ENCODE measurements at places on chromosomes 13 and 19. TPM values are rescaled to one million over a fixed set of nuclear protein-coding genes. Genes with fewer than 3 reads are reported as not detected.

GRCh38 chr13:29832761-29833298 lies 17.6 kb downstream of the UBL3 start:
- DNase-seq: no peak

DNA sequence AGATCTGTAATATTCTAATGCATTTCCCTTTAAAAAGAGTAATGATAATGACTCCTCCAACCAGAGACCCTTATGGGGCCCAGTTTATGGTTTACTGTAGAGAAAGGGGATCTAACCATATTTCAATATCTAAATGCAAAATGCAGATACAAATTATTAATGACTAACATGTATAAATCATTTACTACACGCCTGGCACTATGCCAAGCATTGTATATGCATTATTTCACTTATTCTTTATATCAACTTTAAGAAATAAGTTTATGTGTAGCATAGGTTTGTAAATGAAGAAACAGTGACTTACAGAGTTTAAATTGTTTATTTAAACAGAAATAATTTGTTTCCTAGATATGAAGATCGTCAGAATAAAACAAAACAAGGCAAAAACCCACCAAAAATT lies 86.2 kb upstream of the SCEL start:
- no peak for DNase-seq

The VSTM2B gene
- total RNA-seq: not detected

DNA sequence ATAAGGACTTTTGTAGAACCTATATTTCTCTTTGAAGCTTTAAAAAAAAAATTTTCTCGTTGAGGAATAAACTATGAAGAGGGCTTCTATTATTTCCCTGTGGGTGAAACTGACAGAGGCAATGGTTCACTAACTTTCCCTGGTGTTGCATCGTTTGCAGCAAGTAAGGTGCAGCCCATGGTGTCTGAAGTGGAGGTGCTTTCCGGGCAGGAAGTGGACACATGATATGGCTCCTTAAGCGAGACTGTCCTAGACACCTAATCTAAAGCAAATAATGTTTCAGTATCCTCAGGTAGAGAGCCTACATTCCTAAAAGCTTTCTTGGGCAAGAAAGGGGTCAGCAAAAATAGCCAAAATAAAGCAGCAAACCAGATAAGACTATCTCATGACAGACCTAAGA lies 437.6 kb upstream of the ARGLU1 start:
- no peak for DNase-seq

The RGL3 gene
- total RNA-seq: 32.1 TPM

- DNase-seq: peak; percentile 62
Observed at GRCh38 chr19:5153601-5154128, 184.8 kb downstream of the KDM4B start.

The SLC17A7 gene
- total RNA-seq: 0.13 TPM

The CDX2 gene
- 6.0 TPM for total RNA-seq

GRCh38 chr19:36482876-36483275 lies 6.5 kb downstream of the ZNF566 start:
- no peak for DNase-seq

DNA sequence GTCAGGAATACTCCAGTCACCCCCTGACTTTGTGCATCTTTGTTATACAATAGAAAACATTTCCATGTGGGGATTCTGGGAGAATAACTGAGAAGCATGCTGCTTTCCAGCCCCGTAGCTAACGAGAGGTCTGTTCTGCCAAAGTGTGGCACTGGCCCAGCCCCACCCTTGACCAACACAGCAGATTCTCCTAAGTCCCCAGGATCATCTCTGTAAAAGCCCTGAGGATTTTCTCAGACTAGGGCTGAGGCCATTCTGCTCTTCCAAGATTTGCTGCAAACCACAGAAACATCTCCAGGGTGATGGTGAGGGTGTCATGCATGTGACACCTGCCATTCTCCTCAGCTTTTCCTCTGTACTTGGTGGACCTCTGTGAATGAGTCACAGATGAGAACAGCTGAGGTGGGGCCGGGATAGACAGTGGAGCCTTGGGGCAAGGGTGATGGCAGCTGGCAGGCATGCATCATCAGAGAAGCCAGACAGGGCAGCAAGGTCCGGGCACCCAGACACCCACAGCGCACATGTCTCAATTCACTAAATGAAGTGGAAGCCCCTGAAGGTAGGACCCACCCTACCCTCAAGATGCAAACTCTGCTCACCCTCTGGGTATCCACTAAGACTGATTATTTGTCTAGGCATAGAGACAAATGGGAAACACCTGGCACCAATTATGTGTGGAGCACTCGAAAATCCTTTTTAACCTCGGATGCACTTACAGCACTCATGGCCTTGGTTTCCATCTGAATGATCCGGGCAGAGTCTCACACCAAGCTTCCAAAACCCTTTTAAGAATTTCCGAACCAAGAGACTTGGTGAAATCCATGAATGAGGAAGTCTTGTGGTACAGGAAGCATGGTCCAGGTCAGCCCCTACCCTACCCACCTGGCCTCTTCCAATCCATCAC lies 20.1 kb upstream of the DOCK9 start:
- no peak for DNase-seq

DNA sequence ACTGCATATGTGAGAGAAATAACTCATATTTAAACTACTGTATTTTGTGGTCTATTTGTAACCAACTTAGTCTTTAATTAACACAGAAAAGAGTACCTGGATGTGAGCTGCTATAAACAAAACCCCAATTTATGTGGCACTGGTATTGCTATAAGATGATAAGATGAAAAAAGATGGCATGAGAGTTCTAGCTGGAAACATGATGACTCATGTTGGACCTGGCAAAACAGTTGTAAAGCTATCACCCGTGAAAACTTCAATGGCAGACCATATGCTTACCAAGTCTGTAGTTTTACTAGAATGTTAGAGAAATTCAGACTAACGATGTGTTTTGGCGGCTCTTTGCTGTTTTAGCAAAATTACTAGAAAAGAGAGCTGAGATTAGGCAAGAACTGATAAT lies 69.6 kb upstream of the PCDH9 start:
- DNase-seq: no peak

The LINGO3 gene
- total RNA-seq: 1.5 TPM

GRCh38 chr19:31002518-31003244 lies 346.6 kb downstream of the TSHZ3 start:
- DNase-seq: no peak

- peak; percentile 32 for DNase-seq
Observed at GRCh38 chr19:38617764-38618589, at the start of gene MAP4K1. MAP4K1 (minus strand) TSS chr19:38617953; CDS start chr19:38617895, 58 bp downstream.

- peak; percentile 42 for DNase-seq
Observed at GRCh38 chr19:21482863-21483276, 22.5 kb upstream of the ZNF429 start.

GRCh38 chr19:38862321-38863059 lies 12.7 kb upstream of the HNRNPL start:
- DNase-seq: no peak

- DNase-seq: peak; percentile 79
Observed at GRCh38 chr19:16417660-16418596, 53.8 kb downstream of the EPS15L1 start.

GRCh38 chr13:75506018-75506417 lies 24.0 kb upstream of the TBC1D4 start:
- DNase-seq: no peak

DNA sequence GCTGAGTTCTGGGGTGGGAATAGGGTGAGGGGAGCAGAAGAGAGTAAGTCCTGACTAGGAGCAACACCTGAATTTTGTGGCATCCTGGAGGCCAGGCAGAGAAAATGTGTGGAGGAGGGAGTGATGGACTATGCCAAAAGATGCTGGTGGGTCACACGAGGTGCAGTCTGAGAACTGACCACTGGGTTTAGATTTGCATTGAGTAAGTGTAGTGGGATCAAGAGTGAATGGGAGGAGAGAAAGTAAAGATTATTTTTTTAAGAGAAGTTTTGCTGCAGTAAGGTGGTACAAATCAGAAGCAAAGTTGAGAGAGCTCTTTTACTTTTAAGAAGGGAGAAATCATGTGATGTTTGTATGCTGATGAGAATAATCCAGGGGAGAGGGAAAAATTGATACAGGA lies 405.1 kb downstream of the DLEU7 start:
- DNase-seq: no peak

DNA sequence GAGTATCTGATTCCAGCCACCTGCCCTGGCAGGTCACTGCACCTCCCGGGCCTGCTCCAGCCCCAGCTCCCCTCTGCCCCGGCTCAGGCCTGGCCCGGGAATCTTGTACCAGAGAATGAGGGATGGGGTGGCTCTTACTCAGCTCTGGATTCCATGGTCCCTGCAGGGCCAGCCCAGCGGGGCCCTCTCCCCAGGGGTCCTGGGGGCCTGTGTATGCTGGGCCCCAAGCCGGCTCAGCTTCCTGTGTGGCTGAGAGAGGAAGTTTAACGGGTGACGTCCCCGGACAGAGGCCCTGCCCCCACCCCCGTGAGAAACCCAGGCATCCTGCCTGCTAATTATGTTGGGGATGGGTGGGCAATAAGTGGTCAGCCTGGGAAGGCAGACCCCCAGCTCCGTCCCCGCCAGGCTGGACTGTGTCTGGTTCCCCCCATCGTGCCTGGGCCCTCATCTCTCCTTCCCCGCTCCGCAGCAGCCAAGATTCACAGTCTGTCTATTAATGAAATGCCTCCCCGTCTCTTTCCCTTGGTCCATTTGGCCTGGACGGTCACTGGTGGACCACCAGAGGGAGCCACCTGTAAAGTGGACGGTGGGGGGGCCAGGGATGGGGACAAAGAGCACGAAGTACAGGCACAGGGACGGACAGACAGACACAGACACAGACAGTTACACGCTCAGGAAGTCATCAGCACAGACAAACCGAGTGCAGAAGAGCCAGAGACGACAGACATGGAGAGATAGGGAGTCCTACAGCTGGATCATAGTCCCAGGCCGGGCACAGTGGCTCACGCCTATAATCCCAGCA lies at the start of gene DENND1C:
Gene DENND1C, minus strand, starts transcription at position 247 of the 802 bp plus-strand sequence. Its CDS starts 92 bp downstream, at position 155.
- DNase-seq: no peak

DNA sequence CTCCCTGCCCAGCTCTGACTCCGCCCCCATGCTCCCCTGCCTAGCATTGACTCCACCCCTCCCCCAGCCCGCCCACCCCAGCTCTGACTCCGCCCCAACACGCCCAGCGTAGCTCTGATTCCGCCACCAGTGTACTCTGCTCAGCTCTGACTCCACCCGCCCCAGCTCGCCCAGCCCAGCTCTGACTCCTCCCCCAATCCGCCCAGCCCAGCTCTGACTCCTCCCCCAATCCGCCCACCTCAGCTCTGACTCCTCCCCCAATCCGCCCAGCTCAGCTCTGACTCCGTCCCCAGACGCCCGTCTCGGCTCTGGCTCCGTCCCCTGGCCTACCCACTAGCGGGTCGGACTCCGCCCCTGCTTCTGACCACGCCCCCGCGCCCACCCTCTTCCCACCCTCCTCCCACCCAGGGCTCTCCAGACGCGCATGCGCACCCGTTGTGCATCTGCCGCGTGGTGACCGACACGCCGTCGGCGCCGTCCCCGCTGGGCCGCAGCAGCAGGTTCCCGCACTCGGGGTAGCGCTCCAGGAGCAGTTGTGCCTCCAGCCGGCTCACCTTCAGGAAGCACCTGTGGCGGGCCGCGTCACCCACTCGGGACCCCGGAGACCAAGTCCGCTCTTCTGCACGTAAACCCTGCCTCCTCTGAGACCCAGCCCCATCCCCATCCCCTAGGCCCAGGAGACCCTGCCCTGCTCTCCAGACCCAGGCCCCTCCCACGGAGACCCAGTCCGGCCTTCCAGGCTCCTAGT lies 10.2 kb downstream of the STAP2 start:
- DNase-seq: peak; percentile 97

The NKPD1 gene
- total RNA-seq: not detected

The PIAS4 gene
- total RNA-seq: 16.1 TPM

DNA sequence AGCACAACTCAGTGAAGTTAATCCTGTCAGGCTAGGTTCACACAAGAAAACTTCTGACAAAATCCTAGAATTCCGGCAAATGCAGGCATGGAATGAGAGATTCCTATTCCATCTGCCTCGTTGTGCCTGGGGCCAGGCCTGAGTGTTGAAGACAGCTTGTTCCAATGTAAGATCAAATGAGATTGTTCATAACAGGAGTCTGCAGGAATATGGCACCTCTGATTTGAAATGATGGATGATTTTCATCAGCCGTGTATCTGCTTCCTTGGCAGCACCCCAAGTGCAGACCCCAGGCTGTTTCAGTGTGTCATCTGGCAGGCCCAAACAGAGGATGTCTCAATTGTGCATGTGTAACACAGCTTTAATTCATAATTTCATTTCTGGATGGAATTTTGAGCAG lies 35.3 kb upstream of the SACS start:
- DNase-seq: no peak

The KLK2 gene
- not detected for total RNA-seq

The KLK15 gene
- total RNA-seq: not detected

DNA sequence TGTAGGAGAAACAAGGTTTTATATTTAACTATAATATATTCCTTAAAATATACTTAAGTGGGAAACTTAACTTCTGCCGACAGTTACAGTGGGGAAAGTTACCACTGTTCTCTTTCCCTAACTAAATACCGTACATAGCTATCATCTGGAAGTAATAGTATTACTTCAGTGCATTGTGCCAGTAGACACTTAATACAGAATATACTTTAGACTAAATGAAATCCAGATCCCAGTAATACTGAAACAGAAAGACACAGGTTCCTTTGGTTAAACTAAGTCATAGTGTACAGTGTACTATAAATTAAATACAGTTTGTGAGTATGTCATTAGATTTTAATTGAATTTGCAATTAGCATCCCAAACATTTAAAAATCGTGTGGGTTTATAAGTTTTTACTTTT lies 107.5 kb downstream of the PCCA start:
- DNase-seq: no peak

GRCh38 chr19:14072535-14073260 lies at the start of gene MISP3:
MISP3 (plus strand) TSS chr19:14072786; CDS start chr19:14073310, 524 bp downstream.
- peak; percentile 90 for DNase-seq

GRCh38 chr13:111866731-111867245 lies 200.2 kb upstream of the SOX1 start:
- no peak for DNase-seq

GRCh38 chr19:48053856-48054255 lies 10.0 kb upstream of the CABP5 start:
- DNase-seq: no peak

The GPX4 gene
- total RNA-seq: 86.2 TPM

The KLK4 gene
- not detected for total RNA-seq

DNA sequence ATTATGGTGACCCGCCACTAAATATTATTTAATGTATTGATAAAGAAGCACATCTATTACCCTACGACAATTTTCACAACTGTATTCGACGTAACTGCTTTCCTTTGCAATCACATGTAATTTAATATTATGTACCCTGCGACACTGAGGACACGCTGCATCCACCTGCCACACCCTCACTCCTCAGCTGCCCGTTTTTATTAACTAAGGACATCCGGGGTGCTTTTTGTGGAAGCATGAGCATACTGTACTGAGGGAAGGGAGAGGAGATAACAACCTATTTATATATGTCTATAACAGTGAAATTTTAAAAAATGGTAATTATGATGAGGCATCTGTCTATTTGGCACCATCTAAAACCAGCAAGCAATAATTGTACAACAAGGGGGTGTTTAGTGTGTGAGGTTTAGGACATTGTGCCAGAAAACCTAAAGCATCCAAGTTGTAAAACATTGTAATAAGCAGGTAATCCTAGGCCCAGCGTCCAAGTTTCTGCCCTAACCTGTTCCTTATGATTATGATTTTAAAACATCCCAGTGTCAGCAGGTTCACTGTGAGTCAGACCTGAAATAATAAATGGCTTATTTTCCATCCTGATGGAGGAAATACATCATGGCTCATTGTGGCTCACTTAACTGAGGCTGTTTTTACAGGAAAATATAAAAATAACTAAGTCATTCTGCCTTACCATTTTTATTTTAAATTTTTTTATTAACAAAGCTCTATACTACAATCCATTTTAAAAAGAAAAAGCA lies 56.3 kb downstream of the FOXO1 start:
- DNase-seq: no peak

The TMEM59L gene
- 0.67 TPM for total RNA-seq
